ENCODE measurements at places on chromosomes 5 and 9. TPM values are rescaled to one million over a fixed set of nuclear protein-coding genes. Genes with fewer than 3 reads are reported as not detected.

GRCh38 chr5:153153086-153153485, 337.4 kb upstream of the GRIA1 start:
- DNase-seq = peak; percentile 83

GRCh38 chr5:52269401-52269800, 518.3 kb upstream of the ITGA1 start:
- no peak for DNase-seq

DNA sequence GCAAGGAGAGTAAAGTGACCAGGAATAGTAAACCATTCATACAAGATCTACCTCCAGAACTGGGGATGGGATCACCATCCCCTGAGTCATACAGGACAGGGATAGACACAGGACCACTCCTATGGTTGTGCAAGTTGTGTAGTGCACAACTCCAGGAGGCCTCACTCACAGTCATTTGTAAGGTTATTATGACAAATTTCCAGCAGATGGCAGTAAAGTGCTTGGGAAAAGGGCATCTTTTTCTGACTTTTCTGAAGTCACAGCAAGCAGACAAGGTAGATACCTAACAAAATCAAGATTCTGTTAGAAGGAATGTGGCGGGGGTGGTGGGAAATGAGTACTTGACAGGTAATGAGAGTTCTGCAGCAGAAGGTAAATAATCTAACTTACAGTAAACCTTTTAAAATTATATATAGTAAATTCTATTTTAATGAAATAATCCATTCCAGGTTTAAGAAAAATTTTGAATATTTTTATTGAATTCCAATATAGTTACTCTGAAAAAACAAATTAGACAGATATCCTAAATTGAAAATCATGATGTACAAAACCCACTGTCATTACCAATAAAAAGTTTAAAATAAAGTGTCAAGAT, 16.7 kb upstream of the KIF27 start:
- DNase-seq = peak; percentile 65

DNA sequence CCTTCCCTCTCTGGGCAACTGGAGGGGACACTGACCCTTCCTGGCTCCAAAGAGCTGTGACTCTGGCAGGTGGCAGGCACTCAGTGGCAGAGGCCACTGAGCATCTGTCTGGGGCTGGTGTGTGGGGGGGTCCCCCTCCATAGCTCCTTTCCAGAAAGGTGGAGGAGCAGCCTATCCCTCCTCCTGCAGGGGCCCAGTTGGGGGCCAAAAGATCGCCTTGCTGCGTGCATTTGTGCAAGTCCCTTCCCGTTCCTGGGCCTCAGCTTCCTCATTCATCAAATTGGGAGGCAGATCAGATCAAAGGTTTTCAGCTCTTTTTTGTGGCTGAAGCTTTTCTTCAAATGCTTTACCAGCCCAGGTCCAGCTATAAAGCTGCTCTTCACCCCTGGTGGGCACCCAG, 77.7 kb downstream of the NTNG2 start:
- no peak for DNase-seq

DNA sequence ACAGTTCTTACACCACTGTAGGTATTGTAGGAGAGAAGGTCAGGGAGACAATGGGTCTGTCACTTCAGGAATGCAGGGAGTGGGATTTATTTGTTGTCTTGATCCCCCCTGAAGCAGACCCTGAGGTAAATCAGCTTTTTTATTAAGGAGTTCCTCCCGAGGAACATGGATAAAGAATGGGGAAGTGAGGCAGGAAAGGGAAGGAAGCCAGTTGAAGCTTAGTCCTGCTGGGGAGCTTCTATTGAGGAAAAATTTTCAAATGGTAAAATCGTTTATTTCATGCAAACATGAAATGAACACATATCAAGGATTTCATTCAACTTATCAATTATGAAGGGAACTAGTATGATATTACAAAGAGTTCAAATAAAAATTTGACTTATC, 318.6 kb upstream of the PIK3R1 start:
- DNase-seq = no peak

DNA sequence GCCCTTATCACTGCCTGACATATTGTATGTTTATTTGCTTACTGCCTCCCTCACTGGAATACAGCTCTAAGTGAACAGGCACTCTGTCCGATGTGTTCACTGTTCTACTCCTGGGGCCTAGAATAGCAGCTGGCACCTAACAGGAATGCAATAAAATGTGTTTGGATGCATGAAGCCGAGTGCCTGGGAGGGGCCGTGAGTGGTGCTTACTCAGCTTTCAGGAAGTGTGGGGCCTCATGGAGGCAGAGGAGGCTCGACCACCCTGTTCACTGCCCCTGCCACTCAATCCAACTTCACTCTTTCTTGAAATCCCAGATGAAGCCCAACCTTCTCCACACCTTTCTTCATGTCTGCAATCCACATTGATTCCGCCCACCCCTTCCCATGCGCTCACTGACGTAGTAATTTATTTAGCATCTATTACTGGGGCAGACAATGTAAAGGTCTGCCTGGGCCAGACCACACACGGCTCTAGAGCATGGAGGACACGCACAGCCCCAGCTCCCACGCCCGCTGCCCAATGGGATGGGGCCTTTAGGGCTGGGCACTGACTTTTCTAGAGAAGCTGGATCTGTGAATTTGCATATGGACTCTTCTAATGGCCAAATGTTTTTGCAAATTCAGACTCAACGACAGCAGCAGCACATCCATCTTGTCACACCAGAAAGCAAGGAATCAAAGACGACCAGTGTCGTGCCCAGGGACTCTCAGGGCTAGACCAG, 21.3 kb downstream of the TBC1D9B start:
- no peak for DNase-seq

The MARCHF3 gene
- total RNA-seq = 15.9 TPM

The IFNK gene
- total RNA-seq = not detected

The SLC22A4 gene
- 5.6 TPM for total RNA-seq

The CARTPT gene
- total RNA-seq = not detected

The LCP2 gene
- total RNA-seq = not detected
